ENCODE measurements at places on chromosomes 4 and X.

DNA sequence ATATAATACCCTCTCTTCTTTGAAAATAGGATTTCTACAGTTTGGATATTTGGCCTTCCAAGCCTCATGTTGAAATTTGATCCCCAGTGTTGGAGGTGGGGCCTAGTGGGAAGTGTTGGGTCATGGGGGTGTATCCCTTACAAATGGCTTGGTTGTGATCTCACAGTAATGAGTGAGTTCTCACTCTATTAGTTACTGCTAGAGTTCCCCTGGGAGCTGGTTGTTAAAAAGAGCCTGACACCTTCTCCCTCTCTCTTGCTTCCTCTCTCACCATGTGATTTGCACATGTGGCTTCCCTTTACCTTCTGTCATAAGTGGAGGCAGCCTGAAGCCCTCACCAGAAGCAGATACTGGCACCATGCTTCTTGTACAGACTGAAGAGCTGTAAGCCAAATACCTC is 73.9 kb downstream of the HDAC8 start:
- peak; percentile 45 for DNase-seq

- DNase-seq, result no peak
Measured at GRCh38 chr4:110197529-110198042, 829 bp downstream of the ELOVL6 start.

DNA sequence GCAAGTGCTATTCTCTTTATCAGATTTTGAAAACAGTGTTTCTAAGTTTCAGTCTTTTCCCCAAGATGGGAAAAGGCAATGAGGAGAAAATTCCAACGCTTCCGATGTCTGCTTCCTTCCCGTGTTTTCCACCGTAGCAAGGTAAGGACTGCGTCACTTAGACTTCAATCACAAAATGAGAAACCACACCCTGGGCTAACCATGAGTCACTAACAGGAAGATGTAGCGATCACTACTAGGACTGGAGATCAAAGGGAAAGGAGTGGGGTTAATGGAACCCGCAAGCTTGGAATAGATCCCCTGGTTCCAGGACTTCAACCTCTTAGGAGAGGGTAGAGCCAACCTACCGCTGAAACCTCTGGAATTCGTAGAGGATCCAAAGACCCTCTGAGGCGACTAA is 250.7 kb upstream of the ZFP42 start:
- DNase-seq, result no peak

GRCh38 chr4:38046727-38047489 is 86.7 kb downstream of the PTTG2 start:
- DNase-seq, result no peak

- DNase-seq, result no peak
Measured at GRCh38 chrX:13768939-13769338, 34.4 kb downstream of the OFD1 start.

GRCh38 chr4:113899271-113900070 is 80.0 kb downstream of the ARSJ start:
- DNase-seq, result no peak

DNA sequence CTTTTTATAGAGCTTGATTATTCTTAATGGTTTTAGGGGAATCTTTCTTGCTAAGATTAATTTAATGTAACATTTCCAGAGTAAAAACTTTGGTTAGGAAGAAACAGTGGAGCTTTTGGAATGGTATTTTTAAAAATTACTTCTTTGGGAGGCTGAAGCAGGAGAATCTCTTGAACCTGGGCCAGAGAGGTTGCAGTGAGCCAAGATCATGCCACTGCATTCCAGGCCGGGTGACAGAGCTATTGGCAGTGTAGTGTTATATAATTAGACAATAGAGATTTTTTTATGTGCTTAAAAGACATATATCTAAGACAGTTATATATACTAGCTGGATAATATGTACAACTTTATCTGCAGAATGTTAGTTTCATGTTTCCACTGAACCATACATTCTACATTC is 585.6 kb downstream of the ADGRL3 start:
- no peak for DNase-seq

GRCh38 chr4:41212616-41213203 is 1.6 kb downstream of the APBB2 start:
- no peak for DNase-seq

DNA sequence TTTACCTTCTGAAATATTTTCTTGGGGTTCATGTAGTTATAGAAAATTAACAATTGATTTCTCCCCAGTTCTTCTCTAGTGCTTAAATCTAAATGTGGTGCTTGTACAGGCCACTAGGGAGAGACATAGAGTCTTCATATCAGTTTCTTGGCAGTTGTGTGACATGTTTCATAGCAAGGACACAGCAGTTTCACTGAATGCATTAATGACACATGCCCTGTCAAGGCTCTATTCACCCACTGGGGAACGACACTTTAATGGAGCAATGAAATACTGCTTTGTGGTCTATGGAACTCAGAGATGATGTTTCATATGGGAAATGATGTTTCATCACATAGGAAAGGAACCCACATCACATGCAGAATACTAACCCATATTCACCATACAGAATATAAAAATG is 2.8 kb downstream of the VEGFC start:
- DNase-seq, result no peak

DNA sequence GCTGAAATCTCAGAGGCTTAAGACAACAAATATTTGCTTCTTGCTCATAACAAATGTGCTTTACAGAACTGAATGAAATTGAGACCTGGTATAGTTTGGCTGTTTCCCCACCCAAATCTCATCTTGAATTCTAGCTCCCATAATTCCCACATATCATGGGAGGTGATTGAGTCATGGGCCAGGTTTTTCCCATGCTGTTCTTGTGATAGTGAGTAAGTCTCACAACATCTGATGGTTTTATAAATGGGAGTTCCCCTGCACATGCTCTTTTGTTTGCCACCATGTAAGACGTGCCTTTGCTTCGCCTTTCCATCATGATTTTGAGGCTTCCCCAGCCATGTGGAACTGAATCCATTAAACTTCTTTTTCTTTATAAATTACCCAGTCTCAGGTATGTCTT is 221.1 kb upstream of the DIPK2B start:
- DNase-seq, result no peak

DNA sequence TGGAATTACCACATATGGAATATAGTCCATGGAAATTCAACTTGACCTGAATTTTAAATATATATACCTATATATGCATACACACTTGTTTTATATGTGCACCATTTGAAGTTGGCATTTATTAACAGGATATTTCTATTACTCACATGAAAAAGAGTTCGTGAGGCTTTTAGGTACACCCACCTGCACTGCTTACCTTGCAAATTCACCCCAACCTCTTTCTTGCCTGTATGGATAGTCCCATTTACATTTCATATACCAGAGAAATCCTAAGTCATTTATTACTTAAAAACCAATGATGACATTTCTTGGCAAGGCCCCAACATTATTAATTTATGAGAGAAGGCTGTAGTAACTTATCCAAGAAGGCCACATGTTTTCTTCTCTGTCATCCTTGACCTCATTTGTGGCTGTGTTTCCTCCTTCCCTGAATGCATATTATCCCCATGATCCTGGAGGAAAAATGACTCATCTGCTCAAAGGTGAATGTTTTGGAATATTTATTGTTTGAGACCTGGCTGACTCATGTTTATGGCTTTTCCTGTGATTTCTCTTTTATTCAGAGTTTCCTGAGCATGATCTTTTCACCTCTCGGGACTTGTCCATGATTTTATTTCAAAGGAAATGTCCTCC is 62.2 kb upstream of the FAM241A start:
- no peak for DNase-seq

DNA sequence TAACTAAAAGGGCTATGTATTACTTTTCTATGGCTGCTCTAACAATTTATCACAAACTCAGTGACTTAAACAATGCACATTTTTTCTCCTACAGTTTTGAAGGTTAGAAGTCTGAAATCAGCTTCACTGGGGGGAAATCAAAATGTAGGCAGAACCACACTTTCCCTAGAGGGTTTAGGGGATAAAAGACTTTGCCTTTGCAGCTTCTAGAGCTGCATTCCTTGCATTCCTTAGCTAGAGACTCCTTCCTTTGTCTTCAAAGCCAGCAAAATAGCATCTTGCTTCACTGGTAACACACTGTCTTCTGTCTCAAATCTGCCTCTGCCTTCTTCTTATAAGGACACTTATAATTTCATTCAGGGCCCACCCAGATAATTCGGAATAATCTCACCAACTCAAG is 152.4 kb upstream of the SPIN4 start:
- DNase-seq, result no peak

- DNase-seq, result no peak
Measured at GRCh38 chrX:154430916-154431315, 2.4 kb downstream of the ATP6AP1 start.

GRCh38 chr4:11049001-11049400 is 364.4 kb upstream of the CLNK start:
- DNase-seq, result peak; percentile 46

DNA sequence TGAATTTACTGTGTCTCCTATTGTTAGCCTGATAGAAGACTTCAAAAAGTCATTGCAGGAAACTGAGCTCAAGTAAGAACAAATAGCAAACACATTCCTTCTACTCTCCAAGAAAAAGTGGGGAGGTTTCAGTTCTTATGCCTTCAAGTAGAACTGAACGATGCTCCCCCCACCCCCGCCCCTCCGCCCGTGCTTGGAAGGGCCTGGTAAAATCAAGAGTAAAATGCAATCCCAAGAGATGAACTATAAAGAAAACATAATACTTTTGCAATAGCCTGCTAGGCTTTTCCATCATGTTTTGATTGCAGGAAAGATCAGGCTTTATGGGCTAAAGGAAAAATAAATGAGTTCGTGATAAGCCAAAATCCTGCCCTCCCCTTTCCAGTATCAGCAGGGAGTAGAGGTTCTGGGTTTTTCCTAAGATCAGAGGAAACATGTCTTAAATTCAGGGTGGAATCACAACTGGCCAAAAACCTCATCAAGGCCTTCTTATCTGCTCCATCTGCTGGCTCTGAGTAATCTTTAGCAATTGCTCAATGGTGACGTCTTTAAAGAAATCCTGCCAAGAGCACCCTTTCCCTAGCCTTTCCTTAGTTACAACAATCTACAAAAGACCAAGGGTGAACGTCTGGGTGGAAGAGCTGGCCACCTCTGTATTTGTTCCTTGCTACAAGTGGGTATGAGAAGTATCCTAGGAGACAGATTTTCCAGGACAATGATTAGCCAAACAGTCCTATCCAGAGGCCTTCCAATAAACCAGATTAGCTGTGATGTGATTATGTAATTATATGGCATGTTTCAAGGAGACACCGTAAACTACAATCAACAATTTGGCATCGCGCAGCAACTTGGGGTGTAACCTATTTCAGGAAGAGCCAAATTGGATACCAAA is 66.3 kb upstream of the FAM9C start:
- DNase-seq, result no peak

GRCh38 chrX:123181233-123181914 is 2.7 kb upstream of the GRIA3 start:
- DNase-seq, result no peak

GRCh38 chr4:132114885-132115284 is 1034.2 kb upstream of the PCDH10 start:
- no peak for DNase-seq

DNA sequence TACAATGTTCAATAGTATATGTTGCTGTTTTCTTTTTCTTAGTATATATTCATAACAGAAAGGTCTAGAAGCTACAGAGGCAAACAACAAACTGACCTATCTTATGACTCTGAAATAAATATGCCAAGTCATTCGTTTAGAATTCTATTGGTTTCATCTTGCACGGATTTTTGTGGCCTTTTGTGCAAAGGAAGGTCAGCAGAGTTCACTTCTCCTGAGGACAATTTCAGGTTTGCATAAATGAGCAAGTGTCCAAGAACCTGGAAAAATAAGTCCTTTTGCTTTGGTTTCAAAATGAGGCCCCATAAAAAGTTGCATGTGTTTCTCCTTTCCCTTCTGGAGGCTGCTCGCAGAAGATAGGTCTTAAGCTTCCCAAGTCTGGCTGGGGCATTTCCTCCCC is 156.9 kb downstream of the APBB2 start:
- no peak for DNase-seq

DNA sequence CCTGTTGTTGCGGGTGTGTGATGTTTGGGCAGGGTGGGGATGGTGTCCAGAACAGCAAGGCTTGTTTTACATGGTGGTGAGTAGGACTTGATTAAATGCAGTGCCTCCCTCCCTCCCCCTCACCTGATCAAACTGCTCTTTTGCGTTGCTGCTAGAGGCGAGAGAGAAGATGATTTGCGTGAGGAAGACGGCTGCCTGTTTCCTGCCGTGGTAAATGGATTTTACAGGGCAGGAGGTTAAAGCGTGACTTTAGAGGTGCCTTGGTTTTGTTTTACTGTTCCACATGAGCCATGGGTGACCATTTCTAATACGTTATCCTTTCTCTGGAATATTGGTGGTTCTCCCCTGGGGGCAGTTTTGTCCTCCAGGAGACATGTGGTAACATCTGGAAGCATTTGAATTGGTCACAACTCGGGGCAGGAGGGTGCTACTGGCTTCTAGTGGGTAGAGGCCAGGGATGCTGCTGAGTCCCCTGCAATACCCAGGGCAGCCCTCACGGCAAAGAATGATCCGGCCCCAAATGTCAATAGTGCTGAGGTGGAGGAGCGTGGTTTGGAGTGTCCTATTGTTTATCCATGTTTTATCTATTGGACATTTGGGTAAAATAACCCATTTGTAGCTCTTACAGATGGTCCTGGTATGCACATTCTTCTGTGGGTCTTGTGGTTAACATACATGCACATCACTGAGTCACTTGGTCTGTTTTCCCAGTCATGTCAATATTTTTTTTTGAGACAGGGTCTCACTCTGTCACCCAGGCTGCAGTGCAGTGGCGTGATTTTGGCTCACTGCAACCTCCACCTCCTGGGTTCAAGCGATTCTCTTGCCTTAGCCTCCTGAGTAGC is 73.7 kb downstream of the SHROOM2 start:
- DNase-seq, result no peak

GRCh38 chr4:144799486-144799885 is 153.5 kb downstream of the HHIP start:
- DNase-seq, result no peak

GRCh38 chr4:14247767-14248166 is 620.2 kb upstream of the BOD1L1 start:
- no peak for DNase-seq

GRCh38 chrX:134911348-134911747 is 79.4 kb upstream of the SMIM10 start:
- DNase-seq, result no peak

GRCh38 chrX:114962209-114962608 is 55.2 kb downstream of the IL13RA2 start:
- DNase-seq, result no peak

GRCh38 chr4:144509088-144510015 is 136.6 kb upstream of the HHIP start:
- no peak for DNase-seq

- DNase-seq, result no peak
Measured at GRCh38 chrX:31293409-31293808, 221.6 kb upstream of the FTHL17 start.

DNA sequence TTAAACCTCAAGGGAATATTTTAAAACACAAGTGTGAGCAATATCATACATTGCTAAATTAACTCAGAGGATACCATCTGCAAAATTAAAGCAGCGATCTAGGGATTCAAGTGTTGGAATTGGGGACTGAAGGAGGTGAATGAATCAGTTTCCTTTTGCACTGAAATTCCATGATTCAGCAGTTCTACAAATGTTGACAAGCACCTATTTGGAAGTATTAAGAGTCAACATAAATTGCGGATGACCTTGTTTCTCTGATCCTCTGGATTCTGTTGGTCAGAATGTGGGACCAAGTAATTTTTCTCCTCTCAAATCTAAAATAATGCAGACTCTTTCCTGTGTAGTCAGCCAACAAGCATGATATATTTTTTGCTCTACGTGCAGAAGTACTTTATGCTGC is 78.8 kb downstream of the LDB2 start:
- no peak for DNase-seq

- no peak for DNase-seq
Measured at GRCh38 chr4:132396636-132397035, 752.5 kb upstream of the PCDH10 start.

- no peak for DNase-seq
Measured at GRCh38 chr4:61406677-61407076, 206.6 kb downstream of the ADGRL3 start.

All from NCI-H2171 (cell line).